ENCODE measurements at places on chromosomes 4 and X.

DNA sequence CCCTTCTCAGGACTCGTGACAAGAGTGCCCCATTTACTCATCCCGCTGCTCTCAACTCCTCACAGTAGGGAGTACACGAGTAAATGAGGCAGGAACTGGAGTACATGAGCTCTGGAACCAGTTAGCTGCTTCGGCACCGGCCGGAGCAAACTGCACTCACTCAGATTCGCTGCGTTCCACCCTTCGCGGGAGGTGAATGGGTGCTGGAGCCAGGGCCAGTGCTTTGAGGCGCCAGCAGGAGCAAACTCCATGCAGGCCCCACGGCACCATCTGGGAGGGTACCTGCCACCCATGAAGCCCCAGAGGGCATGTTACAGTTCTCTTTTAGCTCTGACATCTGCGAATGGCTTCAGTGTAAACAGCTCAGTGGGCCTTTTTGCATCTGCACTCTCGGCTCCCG is 315.5 kb upstream of the GK2 start:
- H3K4me1 ChIP-seq, result no peaks in the 10 kb centered on the region
- H3K4me3 ChIP-seq, result no peak overlapping the region
- H3K27ac ChIP-seq, result no peak overlapping the region
- no peaks in the 10 kb centered on the region for H3K27me3 ChIP-seq
- no peak for DNase-seq

DNA sequence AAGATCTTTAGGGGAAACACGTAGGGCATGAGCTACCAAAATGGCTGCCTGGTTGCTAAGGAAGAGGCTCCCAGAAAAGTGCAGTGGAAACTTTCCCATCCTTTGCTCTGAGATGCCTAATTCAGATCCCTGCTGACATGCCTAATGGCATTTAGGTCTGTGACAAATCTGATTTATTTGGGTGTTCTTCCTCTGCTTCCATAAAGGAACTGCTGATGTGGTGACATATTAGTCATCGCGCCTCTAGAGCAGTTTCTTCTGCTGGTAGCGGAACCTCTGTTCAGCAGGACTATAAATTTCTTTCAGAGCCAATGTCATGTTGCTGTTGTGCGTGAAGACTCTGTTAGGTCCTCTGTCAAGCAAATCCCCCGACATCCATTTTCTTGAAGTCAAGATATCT is 310.0 kb downstream of the PDHA2 start:
- no peak for DNase-seq
- H3K4me1 ChIP-seq, result no peaks in the 10 kb centered on the region
- H3K27ac ChIP-seq, result no peak overlapping the region
- no peaks in the 10 kb centered on the region for H3K27me3 ChIP-seq

DNA sequence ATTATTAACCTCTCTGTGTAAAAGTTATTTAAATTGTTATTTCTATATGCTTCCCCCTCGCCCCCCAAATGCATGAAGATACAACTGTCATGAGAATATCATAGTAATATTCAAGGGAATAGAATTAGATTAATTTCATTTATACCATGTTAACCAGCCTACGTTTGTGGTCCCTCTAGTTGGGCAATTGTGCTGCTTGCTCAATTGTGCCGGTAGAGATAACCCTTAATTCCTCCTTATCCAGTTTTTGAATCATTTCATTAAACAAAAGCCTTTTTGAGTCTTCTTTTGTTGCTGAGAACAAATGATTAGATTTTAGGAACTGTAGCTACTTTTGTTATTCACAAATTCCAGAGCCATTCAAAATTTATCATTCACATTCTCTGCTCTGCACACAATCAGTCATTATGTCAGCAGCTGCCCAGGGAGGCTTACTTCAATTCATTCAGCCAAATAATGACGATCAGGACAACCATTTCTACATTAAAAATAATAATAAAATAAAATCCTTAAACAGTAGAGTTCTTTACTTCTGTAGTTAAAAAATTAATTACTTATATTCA is 98.1 kb downstream of the ADGRL3 start:
- H3K36me3 ChIP-seq, result no peaks in the 10 kb centered on the region
- H3K4me3 ChIP-seq, result no peak overlapping the region
- no peaks in the 10 kb centered on the region for H3K4me1 ChIP-seq
- H3K27me3 ChIP-seq, result no peaks in the 10 kb centered on the region
- no peak overlapping the region for H3K27ac ChIP-seq

GRCh38 chr4:180769791-180770190 is 1473.4 kb upstream of the TENM3 start:
- no peaks in the 10 kb centered on the region for H3K36me3 ChIP-seq
- no peaks in the 10 kb centered on the region for H3K4me1 ChIP-seq
- H3K4me3 ChIP-seq, result no peak overlapping the region
- H3K27ac ChIP-seq, result no peak overlapping the region
- no peaks in the 10 kb centered on the region for H3K27me3 ChIP-seq

GRCh38 chr4:10981576-10981975 is 297.0 kb upstream of the CLNK start:
- no peak overlapping the region for H3K27ac ChIP-seq
- no peak for DNase-seq
- no peaks in the 10 kb centered on the region for H3K27me3 ChIP-seq
- H3K4me3 ChIP-seq, result no peak overlapping the region
- H3K36me3 ChIP-seq, result no peaks in the 10 kb centered on the region

GRCh38 chr4:10607206-10607605 is 77.4 kb downstream of the CLNK start:
- H3K36me3 ChIP-seq, result no peaks in the 10 kb centered on the region
- H3K27me3 ChIP-seq, result no peaks in the 10 kb centered on the region
- no peaks in the 10 kb centered on the region for H3K4me1 ChIP-seq

DNA sequence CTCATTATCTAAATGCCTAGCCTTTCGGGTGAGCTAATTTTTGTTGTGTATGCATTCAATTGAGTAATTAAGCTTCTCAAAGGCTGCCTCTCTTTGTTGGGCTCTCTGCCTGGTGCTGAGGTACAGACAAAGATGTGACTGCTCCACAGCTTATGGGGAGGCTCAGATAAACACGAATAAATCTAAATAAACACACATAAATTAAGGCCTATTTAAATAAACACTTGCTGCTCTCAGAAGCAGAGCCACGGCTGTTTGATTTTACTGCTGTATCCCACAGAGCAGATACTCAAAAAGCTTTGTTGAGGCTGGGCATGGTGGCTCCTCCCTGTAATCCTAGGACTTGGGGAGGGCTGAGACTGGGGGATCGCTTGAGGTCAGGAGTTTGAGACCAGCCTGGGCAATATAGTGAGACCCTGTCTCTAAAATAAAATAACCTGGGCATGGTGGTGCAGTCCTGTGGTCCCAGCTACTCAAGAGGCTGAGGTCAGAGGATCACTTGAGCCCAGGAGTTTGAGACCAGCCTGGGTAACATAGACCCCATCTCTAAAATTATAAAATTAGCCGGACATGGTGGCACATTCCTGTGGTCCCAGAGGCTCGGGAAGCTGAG is 8.4 kb upstream of the CD99 start:
- no peaks in the 10 kb centered on the region for H3K36me3 ChIP-seq
- no peak for DNase-seq
- H3K4me3 ChIP-seq, result no peak overlapping the region
- peaks cover 5% of the 10 kb centered on the region for H3K27me3 ChIP-seq

DNA sequence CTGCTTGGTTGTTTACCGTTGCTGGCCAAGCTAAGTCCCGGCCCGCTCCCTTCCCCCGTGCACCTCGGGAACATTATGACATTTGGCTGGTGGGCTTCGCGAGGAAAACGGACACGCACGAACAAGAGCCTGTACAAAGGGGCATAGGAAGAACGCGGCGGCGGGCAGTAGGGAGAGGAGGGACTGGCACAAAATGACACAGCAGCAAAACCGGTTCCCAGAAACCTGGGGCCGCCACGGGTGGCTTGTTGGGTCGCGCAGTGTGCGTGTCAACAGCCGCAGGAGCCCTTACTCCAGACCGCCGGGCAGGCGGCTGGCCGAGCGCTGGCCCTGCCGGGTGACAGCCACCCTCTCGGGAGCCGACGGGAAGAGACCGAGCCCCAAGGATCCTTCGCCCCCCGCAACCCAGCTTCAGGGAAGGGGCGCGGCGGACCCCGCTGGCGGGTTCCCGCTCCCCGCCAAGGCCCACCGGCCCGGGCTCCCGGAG is 1.6 kb upstream of the LIN54 start:
- peaks cover 37% of the 10 kb centered on the region for H3K4me1 ChIP-seq
- H3K36me3 ChIP-seq, result peaks cover 8% of the 10 kb centered on the region
- peak; percentile 65 for DNase-seq
- H3K27ac ChIP-seq, result peak overlapping the region; percentile 96

GRCh38 chr4:185210102-185210981 is 944 bp downstream of the SNX25 start:
- peak; percentile 56 for DNase-seq
- H3K36me3 ChIP-seq, result peaks cover 1% of the 10 kb centered on the region
- no peaks in the 10 kb centered on the region for H3K27me3 ChIP-seq
- peak overlapping the region; percentile 83 for H3K27ac ChIP-seq
- peaks cover 32% of the 10 kb centered on the region for H3K4me1 ChIP-seq
- peak overlapping the region; percentile 85 for H3K4me3 ChIP-seq

DNA sequence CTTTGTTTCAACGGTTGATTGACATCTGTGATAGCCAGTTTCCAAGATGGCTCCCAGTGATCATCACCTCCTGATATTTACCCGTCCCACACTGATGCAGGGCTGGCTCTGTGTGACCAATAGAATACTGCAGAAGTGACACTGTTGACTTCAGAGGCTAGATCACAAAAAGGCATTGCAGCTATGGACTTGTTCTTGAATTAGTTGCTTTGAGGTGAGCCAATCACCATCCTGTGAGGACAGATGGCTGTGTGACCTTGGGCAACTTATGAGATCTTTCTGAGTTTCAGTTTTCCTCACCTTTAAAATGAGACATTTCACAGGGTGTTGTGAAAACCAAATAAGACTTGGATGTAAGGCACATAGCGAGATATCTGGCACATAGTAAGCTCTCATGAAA is 1.8 kb upstream of the GPR82 start:
- H3K4me3 ChIP-seq, result no peak overlapping the region
- H3K4me1 ChIP-seq, result peaks cover 54% of the 10 kb centered on the region
- no peaks in the 10 kb centered on the region for H3K27me3 ChIP-seq
- peak overlapping the region; percentile 69 for H3K27ac ChIP-seq
- DNase-seq, result no peak

GRCh38 chr4:25128671-25129070 is 31.6 kb downstream of the SEPSECS start:
- H3K4me3 ChIP-seq, result no peak overlapping the region
- H3K27ac ChIP-seq, result no peak overlapping the region
- peaks cover 20% of the 10 kb centered on the region for H3K36me3 ChIP-seq

GRCh38 chr4:98851806-98852205 is 77.1 kb downstream of the EIF4E start:
- H3K36me3 ChIP-seq, result peaks cover 1% of the 10 kb centered on the region
- H3K4me1 ChIP-seq, result no peaks in the 10 kb centered on the region
- no peak overlapping the region for H3K27ac ChIP-seq
- no peak overlapping the region for H3K4me3 ChIP-seq
- no peak for DNase-seq

- H3K4me3 ChIP-seq, result no peak overlapping the region
- no peak for DNase-seq
- H3K27me3 ChIP-seq, result no peaks in the 10 kb centered on the region
Observed at GRCh38 chrX:19639056-19639455, 123.7 kb upstream of the MAP3K15 start.

DNA sequence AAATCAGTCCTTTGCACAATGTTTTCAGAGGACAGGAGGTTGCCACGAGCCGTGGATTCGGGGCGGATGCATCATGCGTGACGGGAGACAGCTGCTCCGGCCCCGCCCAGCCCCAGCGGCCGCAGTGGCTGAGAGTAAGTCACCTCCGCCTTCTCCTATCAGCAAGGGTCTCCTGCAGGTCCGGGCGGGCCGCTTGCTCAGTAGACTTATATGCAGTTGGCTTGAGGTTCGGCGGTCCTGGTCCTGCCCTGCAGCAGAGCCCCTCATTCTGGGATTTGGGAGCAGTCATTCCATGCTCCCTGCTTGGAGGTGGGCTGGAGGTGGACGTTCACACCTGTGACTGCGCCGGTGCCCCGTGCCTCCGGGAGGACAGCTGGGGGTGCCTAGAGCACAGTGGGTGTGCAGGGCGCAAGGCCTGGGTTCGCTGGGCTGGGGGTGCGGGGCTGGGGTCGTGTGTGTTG is 86.3 kb upstream of the ADRA2C start:
- H3K4me1 ChIP-seq, result no peaks in the 10 kb centered on the region
- H3K27ac ChIP-seq, result no peak overlapping the region
- H3K4me3 ChIP-seq, result no peak overlapping the region
- H3K27me3 ChIP-seq, result no peaks in the 10 kb centered on the region
- DNase-seq, result no peak

- H3K36me3 ChIP-seq, result no peaks in the 10 kb centered on the region
- H3K27ac ChIP-seq, result no peak overlapping the region
- no peak for DNase-seq
Observed at GRCh38 chrX:46812445-46812844, 24.4 kb upstream of the RP2 start.

GRCh38 chr4:68316193-68316969 is 33.5 kb downstream of the YTHDC1 start:
- H3K36me3 ChIP-seq, result peaks cover 43% of the 10 kb centered on the region
- no peak overlapping the region for H3K4me3 ChIP-seq
- peaks cover 12% of the 10 kb centered on the region for H3K4me1 ChIP-seq
- no peak for DNase-seq
- H3K27ac ChIP-seq, result no peak overlapping the region
- no peaks in the 10 kb centered on the region for H3K27me3 ChIP-seq

DNA sequence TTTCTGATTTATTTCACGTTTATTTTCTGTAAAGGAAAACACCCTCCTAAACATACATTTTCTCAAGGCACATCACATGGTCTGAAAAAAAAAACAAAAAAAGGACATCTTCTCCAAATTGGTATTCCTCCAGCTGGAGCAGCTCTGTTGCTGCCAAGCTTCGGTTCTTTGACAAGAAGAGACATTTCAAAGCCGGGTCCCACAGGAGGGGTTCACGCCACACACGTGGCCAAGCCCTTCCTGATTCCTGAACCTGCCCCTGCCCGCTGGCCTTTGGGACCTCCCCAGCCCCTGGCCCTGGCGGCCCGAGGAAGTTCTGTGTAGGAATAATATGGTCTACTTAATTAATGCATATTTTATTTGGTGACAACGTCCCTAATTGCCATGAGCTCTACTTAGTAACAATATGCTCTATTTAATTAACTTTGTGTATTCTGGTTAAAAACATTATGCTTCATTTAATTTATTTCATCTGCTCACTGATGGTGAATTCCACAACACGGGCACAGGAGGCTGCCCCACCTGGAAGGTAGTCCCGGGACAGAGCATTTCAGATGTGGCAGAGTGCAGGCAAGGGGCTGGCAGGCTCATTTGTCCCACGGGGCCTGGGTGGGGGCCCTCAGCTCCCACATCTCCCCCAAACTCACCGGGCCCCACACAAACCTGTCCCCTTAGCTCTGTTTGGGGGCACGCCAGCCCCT is 5.4 kb upstream of the RGS12 start:
- DNase-seq, result peak; percentile 33
- no peak overlapping the region for H3K27ac ChIP-seq
- peaks cover 43% of the 10 kb centered on the region for H3K27me3 ChIP-seq
- H3K36me3 ChIP-seq, result no peaks in the 10 kb centered on the region

GRCh38 chr4:102862747-102863146 is 6.0 kb upstream of the CISD2 start:
- H3K4me3 ChIP-seq, result no peak overlapping the region
- DNase-seq, result no peak
- no peaks in the 10 kb centered on the region for H3K27me3 ChIP-seq
- peaks cover 36% of the 10 kb centered on the region for H3K4me1 ChIP-seq
- no peak overlapping the region for H3K27ac ChIP-seq
- peaks cover 66% of the 10 kb centered on the region for H3K36me3 ChIP-seq

- H3K36me3 ChIP-seq, result peaks cover 5% of the 10 kb centered on the region
- no peak overlapping the region for H3K4me3 ChIP-seq
- no peak for DNase-seq
- no peaks in the 10 kb centered on the region for H3K27me3 ChIP-seq
Observed at GRCh38 chrX:46587158-46587557, 13.6 kb downstream of the CHST7 start.

All from activated CD8-positive, alpha-beta memory T cell treated with anti-CD3 and anti-CD28 coated beads, Interleukin-2, amount 10 ng/mL, durations not matched to agents 7 days and 5 days (primary cell).